GM12878 (cell line): ENCODE measurements at places on chromosomes 3 and 15.

DNA sequence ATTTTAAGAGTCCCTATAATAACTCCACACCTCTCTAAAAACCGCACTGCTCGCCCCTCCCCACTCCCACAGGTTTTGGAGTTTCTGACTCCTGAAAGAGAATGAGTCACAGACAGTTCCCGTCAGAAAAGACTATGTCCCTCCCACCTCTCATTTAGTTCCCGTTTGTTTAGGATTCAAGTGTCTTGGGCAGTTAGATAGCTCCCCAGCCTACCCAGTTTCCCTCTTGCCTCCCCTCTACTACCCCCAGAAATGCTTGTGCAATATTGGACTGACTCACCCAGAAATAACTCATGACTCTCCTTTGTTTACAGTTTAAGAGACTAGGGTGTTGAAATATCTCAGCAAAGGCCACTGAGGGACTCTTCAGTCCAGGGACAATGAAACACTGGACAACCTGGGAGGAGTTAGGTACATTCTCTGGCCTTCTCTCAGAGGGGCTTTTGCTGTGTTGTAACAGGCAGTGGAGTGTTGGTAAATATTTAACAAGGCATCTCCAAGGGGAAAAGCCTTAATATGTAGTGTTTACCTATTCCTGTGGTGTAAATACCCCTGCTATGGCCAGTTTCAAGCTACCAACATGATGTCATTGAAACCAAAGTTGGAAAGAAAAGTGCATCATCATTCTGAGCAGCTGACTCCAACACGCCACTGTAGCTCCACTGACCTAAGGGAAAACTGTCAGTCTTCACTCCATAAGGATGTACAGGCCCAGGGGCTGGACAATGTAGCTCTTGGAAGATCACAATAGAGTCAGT, 96.1 kb upstream of the CHD2 start:
- peak; percentile 65 for DNase-seq

- no peak for DNase-seq
Measured at GRCh38 chr3:107506458-107506857, 16.3 kb upstream of the BBX start.

DNA sequence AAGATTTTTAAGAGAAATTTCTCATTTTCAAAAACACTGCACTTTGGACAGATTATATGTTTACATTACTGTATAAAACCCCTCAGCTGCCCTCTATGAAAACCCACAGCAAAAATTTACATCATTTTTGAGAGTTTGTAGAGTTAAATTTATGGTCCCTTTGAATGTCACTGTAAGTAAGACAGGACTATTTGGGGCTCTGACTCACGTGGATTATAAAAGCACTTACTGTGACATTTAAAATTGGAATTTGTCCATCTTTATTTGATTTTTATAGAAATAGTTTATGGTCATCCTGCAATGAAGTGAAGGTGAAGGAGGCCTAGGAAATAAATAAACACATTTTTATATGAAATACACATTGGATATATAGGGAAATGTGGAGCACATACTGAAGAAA, 149.6 kb downstream of the GAP43 start:
- DNase-seq, result no peak

GRCh38 chr15:93302080-93302765, 213.2 kb upstream of the RGMA start:
- no peak for DNase-seq

GRCh38 chr3:183822631-183823030, 2.7 kb downstream of the MAP6D1 start:
- DNase-seq, result no peak

DNA sequence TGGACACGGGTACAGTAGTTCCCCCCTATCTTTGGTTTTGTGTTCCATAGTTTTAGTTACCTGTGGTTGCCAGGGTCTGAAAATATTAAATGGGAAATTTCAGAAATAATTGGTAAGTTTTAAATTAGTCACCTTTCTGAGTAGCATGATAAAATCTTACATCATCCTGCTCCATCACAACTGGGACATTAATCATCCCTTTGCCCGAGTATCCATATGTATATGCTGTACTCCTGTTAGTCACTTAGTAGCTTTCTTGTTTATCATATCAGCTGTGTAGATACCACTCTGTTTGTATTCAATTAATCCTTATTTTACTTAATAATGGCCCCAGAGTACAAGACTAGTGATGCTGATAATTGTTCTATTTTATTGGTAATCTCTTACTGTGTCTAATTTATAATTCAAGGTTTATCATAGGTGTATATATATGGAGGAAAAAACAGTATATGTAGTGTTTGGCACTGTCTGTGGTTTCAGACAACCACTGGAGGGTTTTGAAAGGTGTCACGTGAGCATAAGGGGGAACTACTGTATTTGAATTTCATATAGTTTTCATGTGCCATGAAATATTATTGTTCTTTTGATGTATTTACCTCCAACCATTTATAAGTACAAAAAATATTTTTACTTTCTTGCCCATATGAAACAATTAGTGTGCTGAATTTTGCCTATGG, 41.4 kb downstream of the CTDSPL2 start:
- no peak for DNase-seq

DNA sequence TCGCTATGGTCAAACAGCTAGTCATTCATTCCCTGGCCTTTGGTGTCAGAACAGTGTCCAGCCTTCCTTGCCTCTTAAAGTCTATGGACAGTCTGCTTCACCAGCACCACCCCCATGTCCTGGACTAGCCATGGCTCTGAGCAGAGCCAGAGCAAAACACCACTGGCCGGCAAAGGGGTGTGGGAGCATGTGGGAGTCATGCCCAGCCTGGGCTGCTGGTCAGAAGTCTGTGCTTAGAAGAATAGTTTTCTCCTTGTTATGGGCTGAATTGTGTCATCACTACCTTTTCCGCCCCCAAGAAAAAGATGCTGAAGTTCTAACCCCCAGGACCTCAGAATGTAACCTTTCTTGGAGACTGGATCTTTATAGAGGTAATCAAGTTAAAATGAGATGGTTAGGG, 132.9 kb upstream of the LPP start:
- DNase-seq, result no peak

GRCh38 chr15:58277333-58277732, 139.2 kb downstream of the AQP9 start:
- no peak for DNase-seq

DNA sequence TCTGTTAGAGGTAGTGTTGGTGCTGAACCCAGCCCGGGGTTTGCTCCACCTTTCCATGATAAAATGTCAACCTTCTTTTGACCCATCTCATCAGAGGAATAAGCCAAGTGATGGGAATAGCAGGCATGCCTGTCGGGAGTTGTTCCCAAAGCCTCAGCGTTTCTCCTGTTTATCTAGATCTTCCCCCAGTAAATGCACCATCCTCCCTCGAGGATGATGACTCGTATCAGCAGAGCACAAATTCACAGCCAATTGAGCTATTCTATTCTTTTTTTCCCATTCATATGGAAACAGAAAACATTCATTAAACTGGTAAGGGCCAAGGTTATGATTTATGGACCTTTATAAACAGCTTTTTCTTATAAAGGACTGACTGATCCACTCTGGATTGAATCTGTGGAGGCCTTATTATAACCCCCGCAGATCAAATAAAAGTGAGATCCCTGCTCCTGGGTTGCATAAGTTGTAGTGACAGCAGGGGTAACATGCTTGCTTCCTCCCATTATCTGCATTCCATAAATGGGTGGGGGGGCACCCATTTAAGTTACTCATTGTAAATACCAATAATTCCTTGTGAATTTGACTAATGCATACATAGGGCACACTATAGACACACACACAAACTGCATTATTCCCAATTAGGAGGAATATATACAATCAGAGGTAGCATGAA, 207.3 kb downstream of the PLCL2 start:
- no peak for DNase-seq

DNA sequence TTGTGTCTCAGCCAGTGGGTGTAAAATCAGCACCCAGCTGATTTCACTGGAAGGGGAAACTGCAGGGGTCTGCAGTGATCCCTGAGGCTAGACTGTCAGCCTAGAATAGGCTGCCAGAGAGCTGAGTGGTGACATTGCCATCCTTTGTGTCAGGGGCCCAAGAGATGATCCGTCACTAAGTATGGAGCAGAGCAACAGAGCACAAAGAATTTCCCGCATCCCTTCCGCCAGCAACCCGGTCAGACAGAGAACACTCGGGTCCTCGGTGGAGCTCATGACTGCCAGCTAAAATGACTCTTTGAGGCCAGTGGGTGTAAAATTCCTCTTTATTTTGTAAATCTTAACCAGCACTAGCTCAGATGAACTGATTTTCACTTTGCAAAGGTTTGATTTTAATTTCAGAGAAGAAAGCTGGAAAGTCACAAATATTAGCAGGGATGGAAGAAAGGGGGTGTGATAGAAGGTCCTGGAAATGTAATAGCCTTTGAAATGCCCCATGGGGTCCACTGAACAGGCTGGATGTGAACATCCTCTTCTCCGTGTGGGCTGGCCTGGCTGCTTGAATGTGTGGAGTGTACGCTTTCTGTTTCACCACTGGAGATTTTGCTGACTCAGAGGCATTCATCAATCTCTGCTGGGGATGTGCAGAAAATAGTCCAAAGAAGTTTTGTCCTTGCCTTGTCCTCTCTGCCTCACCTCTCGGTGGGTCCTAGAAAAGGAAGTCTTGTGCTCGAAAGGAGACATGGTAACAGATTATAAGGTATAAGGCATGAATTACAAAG, 138.8 kb downstream of the SV2B start:
- DNase-seq, result no peak

DNA sequence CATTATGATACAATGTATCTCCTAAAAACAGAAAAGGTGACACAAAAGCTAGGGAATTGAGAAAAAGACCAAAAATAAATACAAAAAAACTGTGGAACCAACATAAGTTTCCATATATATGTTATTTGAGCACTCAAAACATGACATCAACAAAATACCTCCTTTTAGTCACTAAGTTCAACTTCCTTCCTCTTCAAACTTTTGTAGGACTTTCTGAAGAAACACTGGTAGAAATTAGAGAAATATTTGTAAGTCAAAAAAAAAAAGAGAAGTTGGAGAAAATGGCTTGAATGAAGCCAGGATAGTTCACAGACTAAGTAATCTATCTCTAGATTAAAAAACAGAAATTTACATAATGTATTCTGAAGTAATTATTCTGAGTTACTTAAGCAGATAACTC, 208.4 kb upstream of the ALCAM start:
- DNase-seq, result no peak
